ENCODE measurements at places on chromosomes 11 and 22.

GRCh38 chr22:29679316-29679715 lies 40.5 kb upstream of the CABP7 start:
- DNase-seq, result no peak

DNA sequence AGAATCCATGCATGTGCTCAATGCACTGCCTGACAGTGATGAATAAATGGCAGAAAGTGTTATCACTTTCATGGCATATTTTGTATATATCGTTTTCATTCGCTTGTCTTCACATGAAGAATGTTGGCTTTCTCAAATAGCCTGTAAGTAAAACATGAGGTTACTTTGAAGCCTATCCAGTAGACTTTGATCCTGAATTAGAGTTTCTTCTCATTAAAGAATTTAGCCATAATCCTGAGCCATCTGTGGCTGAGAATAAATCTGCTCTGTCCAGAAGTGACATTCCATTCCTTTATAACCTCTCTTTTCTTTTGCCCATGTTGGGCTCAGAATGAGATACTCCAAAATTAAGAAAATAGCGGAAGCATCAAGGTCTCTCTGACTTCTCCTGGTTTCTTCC lies 1071.7 kb upstream of the TENM4 start:
- no peak for DNase-seq

- no peak for DNase-seq
These were observed 25.6 kb downstream of the MMP13 start for GRCh38 chr11:102929972-102930371.

- no peak for DNase-seq
These were observed 326.9 kb downstream of the CTTN start for GRCh38 chr11:70725278-70725677.

DNA sequence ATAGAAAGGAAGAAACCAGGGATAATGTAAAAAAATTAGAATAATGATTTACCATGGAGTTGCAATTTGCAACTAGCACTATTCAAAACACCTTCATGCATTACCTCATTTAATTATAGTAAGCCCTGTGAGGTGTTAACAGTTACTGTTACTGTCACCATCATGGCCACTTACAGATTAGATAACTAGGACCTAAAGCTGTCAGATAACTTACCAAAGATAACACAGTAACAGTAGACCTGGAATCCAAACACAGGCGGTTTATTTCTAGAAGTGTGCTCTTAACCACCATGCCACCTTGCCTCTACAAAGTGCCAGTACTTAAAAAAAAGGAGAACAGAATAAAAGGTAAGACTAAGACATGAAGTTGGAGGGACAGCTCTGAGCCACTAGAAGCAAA lies 11.1 kb upstream of the LARGE1 start:
- DNase-seq, result no peak

GRCh38 chr11:117970400-117971024 lies 15.7 kb upstream of the IL10RA start:
- no peak for DNase-seq

- no peak for DNase-seq
These were observed 704.2 kb upstream of the TENM4 start for GRCh38 chr11:80144897-80145594.

- DNase-seq, result no peak
These were observed 2.6 kb downstream of the OR51G2 start for GRCh38 chr11:4916581-4916980.

- no peak for DNase-seq
These were observed 4.6 kb downstream of the PRSS23 start for GRCh38 chr11:86804951-86805350.

DNA sequence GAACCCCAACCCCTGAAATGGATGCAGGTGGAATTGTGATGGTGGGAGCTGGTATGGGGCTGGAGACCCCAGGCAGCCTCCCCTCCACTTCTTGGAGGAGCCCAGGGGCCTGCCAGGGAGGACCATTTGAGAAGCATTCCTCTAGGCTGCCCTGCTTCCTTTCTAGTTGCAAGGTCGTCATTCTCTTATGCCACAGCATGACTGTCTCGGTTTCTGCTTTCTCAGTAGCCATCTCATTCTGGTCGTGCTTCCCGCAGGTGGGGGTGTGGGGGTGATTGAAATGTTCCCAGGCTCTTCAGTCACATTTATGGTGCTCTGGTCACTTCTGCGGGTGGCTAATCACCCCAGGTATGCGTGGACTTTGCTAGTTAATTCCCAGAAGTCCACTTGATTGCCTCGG lies 223.7 kb upstream of the TBCEL start:
- no peak for DNase-seq

- DNase-seq, result no peak
These were observed 41.7 kb downstream of the IGF2 start for GRCh38 chr11:2097356-2097997.

GRCh38 chr11:60084631-60085273 lies 3.7 kb upstream of the MS4A2 start:
- no peak for DNase-seq

DNA sequence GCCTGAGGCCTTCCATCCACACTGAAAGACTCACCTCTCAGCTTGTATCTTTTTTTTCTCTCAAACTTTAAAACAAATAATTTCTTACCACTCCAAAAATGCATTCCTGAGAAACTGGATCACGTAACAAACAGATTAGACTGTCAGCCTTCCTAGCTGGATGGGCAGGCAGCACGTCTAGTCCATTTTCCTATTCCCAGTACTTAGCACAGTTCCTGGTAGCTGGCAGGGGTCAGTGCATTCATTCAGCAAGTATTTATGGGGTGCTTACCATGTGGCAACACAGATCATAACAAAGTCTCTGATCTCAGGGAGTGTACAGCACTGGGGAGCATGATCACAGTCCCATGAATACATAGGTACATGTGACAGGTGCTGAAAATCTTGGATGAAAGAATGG lies 89.6 kb downstream of the UBASH3B start:
- no peak for DNase-seq

DNA sequence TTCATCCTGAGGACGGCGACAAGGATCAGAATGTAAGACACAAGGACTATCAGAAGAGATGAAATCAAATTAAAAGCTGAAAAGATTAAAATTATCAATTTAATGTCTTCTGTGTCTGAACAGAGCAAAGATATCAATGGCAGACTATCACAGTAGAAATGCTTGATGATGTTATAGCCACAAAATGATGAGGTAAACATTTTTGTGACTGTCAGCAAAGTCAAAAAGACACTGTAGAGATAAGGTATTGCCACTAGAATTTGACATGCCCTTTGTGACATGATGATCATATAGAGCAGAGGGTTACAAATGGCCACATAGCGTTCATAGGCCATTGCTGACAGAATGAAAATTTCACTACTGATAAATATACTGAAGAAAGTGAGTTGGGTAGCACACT lies 12.2 kb downstream of the OR5J2 start:
- DNase-seq, result no peak

DNA sequence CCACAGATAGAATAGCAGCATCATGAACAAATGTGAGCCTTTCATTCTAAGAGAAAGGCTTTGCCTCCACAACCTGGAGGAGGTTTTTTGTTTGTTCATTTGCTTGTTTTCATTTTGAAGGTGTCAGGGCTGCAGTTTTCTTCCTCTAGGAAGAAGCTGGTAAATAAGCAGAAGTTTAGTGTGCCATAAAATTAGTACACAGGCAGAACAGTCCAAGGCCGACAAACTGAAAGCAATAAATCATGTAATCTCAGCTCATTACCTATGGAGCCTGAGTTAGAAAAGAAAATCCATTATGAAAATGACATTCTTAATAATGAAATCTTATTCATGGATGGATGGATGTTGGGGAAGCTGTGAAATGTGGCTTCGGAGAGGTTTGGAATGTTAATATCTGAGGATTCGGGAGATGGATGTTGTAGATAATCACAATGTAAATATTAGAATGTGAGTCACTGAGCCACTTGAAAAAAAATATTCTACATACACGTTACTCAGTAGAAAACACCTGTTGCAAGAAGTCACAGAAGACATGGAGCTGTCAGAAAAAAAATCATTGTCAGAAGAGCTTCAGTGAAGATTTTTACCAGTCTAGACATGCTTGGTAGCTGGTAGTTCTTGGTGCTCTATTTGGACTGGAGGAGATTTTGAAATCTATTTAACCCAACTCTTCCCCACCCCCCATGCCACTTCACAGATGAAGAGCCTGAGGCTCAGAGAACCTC lies 15.0 kb upstream of the ZDHHC13 start:
- DNase-seq, result no peak

DNA sequence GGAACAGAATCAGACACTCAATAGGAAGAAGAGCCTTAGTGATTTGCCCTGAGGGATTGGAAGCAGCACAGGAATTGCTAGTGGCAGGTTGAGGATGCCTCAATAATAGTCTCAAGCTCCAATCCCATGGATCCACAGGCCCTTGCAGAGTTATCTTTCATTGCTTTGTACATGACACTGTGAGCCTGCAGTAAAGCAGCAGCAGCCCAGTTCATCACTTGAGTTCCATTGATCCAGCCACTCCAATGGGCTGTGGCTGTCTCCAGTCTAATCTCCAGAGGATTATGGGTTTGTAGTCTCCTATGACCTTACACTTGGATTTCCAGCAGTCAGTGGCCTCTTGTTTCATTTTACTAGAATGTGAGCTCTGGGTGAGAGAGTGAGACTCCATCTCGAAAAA lies 45.4 kb downstream of the AAMDC start:
- DNase-seq, result no peak

GRCh38 chr22:26019596-26019995 lies 149.7 kb upstream of the SEZ6L start:
- no peak for DNase-seq

DNA sequence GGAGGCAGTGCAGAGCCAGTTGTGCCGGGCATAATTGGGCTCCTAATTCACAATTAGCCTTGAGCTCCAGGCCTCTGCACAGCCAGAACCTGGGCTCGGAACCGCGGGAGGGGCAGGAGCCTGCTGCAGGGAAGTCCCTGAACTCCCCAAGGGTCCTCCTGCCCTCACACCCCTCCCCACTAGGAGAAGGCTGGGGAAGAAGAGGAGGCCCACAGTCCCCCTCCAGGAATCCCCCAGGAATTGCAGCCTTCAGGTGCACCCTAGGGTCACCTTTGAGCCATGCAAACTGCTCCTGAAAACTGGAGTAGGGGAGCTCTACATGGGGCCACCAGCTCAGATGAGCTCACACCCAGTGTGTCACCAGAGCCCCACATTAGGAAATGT lies 93.8 kb upstream of the LMO1 start:
- DNase-seq, result no peak

GRCh38 chr11:121448431-121448941 lies 3.6 kb upstream of the SORL1 start:
- no peak for DNase-seq

GRCh38 chr11:87258171-87258833 lies 220.6 kb downstream of the TMEM135 start:
- DNase-seq, result no peak

GRCh38 chr22:37746366-37747079 lies 49.7 kb downstream of the TRIOBP start:
- no peak for DNase-seq

DNA sequence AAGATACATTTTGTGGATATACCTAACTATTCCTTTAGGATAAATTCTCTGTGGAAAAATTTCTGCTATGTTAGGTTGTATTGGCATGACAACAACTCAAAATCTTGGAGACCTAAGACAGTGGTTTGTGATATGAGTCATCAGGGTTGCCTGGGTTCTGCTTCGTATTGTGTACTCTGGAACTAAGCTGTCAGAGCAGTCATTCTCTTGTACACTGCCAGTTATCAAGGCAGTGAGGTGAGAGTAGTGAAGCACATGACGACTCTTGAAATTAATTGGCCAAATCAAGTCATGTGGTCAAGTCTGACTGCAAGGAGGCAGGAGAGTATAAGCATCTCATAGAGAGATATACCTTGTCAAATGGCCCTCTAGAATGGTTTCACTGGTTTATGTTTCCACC lies 104.4 kb downstream of the FANCF start:
- DNase-seq, result no peak

- no peak for DNase-seq
These were observed 19.6 kb downstream of the ENTHD1 start for GRCh38 chr22:39873965-39874364.

GRCh38 chr22:38728871-38729796 lies 23.4 kb downstream of the GTPBP1 start:
- DNase-seq, result no peak

DNA sequence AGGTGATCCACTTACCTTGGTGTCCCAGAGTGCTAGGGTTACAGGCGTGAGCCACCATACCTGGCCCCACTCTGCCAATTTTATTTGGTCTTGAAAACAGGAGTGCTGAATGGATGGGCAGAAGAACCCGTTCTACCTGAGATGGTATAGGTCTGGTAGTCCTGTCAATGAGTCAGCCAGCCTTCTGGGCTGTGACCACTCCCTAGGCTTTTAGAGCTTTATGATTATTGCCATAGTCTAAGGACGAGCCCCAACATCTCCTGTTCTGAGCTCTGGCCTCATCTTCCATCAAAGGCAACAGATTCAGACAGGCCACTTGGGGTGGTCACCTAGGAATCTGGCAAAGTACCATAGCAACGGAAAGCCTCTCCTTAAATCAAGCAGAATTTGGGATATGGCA lies 11.5 kb downstream of the ZDHHC5 start:
- no peak for DNase-seq

- DNase-seq, result no peak
These were observed 156.4 kb downstream of the FAM181B start for GRCh38 chr11:82577246-82577645.

DNA sequence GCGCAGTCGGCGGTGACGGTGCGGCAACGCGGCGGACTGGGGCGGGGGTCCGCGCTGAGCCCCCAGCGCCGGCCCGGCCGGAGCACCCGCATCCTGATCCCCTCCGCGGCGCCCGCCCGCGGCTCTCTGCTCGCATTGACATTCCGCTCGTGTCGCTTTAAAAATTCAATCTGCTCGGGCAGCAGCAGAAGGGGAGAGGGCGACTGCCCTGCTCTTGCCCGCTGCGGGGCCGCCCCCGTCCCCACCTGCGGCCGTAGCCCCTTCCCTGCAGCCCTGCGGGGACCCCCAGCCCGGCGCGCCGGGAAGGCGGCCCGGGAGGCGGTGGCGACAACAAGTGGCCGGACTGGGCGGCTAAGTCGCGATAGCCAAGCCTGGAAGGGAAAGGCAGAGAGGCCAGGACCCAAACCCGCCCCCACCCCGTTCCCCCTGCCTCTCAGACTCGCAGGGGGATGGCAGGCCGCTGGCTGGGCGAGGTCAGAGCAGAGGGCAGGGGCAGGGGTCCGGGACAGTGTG lies 1.1 kb downstream of the CABP7 start:
- no peak for DNase-seq

Data from D721Med (cell line).